ENCODE measurements at places on chromosomes 11 and 22.

GRCh38 chr11:113137713-113138529, 176.5 kb upstream of the TTC12 start:
- no peak for DNase-seq

GRCh38 chr11:99020352-99021225, at the start of gene CNTN5:
TSS of gene CNTN5 (plus strand) at chr11:99020949.
- no peak for DNase-seq

DNA sequence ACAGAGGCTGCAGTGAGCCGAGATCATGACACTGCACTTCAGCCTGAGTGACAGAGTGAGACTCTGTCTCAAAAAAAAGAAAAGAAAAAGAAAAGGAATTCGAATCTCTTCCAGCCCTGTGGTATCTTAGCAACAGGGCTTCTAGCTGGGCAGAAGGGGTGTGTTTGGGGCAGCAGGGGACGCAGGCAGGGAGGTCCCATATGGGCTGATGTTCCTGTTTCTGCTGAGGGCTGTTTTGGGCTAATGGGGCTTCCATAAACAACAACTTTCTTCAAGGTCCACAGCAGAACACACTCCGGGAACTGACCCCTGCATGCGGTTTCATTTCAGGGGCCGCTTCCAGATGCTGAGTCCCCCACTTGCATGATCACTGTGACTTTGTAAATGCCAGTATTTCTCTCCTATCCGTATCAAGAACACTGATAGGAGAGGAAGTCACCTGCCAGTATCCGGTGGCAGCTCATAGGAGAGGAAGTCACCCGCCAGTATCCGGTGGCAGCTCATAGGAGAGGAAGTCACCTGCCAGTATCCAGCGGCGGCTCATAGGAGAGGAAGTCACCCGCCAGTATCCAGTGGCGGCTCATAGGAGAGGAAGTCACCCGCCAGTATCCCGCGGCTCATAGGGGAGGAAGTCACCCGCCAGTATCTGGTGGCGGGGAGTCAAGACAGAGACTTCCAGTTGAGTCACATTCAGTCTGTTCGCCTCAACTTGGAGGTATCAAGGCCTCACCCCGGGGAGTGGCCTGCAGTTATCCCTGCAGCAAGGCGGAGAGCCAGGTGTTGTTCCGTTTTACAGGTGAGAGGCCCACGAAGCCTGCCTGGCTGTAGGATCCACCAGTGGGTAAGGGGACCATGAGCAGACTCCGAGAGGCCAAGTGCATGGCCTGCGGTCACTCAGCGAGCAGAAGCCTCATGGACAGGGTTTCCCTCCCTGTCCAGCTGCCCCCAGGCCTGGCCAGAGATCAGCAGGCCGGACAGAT, 8.3 kb upstream of the FGF19 start:
- no peak for DNase-seq

- DNase-seq, result no peak
Observed at GRCh38 chr11:119505861-119506260, 82.9 kb upstream of the THY1 start.

- DNase-seq, result no peak
Observed at GRCh38 chr11:59778122-59778521, 22.9 kb downstream of the STX3 start.

GRCh38 chr11:77071077-77071476, 4.3 kb downstream of the CAPN5 start:
- DNase-seq, result no peak

GRCh38 chr11:115184901-115185300, 319.3 kb downstream of the CADM1 start:
- DNase-seq, result no peak

All from stimulated activated CD8-positive, alpha-beta memory T cell treated with anti-CD3 and anti-CD28 coated beads, Interleukin-2, amount 100 ng/mL, for 1 hour (primary cell).